Testis (tissue), 5 donors: ENCODE measurements at places on chromosomes 16 and 17. TPM values are rescaled to one million over a fixed set of nuclear protein-coding genes. Genes with fewer than 3 reads are reported as not detected.

DNA sequence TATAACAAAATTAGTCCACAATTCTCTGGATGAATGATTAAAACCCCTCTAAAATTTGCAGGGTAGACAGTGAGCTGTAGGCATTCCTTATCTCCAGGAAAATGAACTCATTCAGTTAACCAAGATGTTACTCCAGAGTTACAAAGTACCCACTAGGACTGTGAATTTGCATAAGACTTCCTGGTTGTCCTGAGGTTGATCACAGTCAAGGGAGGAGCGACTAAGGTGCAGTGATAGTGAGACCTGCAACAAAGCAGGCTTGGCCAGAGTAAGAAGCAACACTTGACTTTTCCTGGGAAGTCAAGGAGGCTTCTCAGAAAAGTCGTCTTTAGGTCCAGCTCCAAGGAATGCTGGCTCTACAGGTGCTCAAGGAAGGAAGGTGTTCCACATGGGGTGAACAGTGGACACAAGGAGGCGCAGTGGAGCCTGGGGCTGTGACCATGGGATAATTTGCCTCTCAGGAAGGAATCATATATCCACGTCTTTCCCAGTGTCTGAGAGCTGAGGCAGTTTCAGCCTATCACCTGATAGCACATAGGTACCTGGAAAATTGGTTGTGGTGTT, 821.1 kb upstream of the EEF2KMT start:
- no peak for DNase-seq

- peak; percentile 51 for DNase-seq
Observed at GRCh38 chr16:87956365-87957231, 5.4 kb downstream of the BANP start.

- peak; percentile 41 for DNase-seq
Observed at GRCh38 chr17:31467502-31468256, 76.2 kb downstream of the RAB11FIP4 start.

DNA sequence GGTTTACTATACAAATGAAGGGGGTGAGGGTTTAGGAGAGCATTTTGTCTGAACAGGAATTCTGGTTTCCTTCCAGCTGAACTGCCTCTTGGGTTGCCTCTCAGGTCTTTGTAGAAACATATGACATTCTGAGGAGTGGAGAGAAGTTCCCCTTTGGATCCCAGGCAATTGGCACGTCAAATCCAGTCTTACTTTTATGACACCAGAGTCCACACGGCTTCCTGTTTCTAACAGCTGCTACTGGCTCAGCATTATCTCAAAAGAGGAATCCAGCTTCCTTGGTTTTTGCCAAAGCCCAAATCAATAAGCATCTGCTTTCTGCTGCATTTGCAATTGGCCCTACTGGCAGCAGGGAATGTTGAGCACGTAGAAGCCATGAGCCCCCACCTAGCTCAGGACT, 97.6 kb upstream of the FAM20A start:
- DNase-seq, result peak; percentile 24

DNA sequence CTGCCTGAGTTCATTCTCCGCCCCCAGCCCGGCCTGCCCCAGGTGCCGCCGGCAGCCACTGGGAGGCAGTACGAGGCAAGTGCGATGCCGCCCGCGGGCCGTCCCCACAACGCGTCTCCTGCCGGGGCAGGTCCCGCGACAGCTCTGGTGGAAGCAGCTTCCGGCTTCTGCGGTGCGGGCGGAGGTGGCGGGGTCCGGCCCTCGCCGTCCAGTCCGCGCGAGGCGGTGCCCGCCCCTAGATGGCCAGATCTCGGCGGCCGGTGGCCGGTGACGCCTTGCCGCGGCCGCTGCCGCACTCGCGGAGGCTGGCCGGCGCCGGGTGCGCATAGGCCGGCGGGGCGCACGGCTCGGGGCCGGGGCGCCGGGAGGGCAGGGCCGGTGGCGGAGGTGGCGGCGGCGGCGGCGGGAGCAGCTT, 1.8 kb downstream of the GJD3 start:
- peak; percentile 80 for DNase-seq

DNA sequence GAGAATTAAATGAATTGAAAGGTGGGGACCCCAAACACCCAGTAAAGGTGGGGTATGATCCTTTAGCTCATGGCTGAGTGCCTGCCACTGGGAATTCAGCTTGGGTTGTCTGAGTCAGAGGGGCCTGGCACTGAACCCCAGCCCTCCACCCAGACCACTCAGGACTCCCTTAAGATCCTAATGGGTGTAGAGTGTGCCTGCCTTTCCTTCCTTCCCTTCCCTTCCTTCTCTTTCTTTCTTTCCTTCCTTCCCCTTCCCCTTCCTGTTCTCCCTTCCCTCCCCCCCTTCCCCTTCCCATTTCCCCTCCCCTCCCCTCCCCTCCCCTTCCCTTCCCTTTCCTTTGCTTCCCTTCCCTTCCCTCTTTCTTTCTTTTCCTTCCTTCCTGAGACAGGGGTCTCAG, 29.9 kb upstream of the GNA13 start:
- DNase-seq, result no peak

DNA sequence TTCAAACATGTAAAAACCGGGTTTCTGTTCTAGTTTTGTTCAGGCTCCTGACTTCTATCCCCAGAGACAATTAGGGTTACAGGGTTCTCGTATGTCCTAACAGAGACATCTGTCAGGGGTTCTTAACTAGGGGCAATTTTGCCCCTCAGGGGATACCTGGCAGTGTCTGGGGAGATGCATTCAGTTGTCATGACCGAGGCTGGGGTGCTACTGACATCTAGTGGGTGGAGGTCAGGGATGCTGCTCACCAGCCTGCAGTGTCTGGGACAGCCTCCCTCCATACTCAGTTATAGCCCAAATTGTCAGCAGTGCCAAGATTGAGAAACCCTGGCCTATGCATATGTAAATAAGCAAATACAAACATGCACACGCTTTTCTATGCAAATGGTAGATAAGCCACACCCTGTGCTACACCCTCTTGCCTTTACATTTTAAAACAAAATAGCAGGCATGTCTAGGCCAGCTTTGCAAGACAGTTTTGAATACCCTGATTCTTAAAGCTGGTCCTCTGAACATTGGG, 37.4 kb downstream of the CLEC16A start:
- DNase-seq, result no peak

- DNase-seq, result no peak
Observed at GRCh38 chr17:64332502-64332901, 58.2 kb downstream of the PECAM1 start.

Gene TBC1D3
- polyA plus RNA-seq, result not detected

Gene YWHAE
- 649 TPM for polyA plus RNA-seq

Gene C16orf92
- 20.3 TPM for polyA plus RNA-seq
